ENCODE measurements at places on chromosomes 12 and 14. TPM values are rescaled to one million over a fixed set of nuclear protein-coding genes. Genes with fewer than 3 reads are reported as not detected.

The SOAT2 gene
- total RNA-seq: not detected

The FAM181A gene
- total RNA-seq: 3.5 TPM

The IL26 gene
- not detected for total RNA-seq

The SERPINA1 gene
- 1,017 TPM for total RNA-seq

The TUNAR gene
- not detected for total RNA-seq

The KRT80 gene
- total RNA-seq: 8.6 TPM

The VRK1 gene
- total RNA-seq: 10.2 TPM

The RGS6 gene
- total RNA-seq: 2.6 TPM

The CLEC1B gene
- total RNA-seq: not detected

The CEBPE gene
- total RNA-seq: not detected

The CCDC175 gene
- not detected for total RNA-seq

The SERPINA10 gene
- total RNA-seq: not detected

The KLRD1 gene
- 13.3 TPM for total RNA-seq

The KRT75 gene
- not detected for total RNA-seq

The DCN gene
- 753 TPM for total RNA-seq

The LYZ gene
- 1,056 TPM for total RNA-seq

The TAS2R9 gene
- not detected for total RNA-seq

The LBHD2 gene
- not detected for total RNA-seq

The KSR2 gene
- total RNA-seq: 1.4 TPM

The PGF gene
- total RNA-seq: 4.7 TPM

The DAO gene
- total RNA-seq: 0.26 TPM

The SDR9C7 gene
- not detected for total RNA-seq

The CMA1 gene
- 1.4 TPM for total RNA-seq

The GLIPR1L1 gene
- not detected for total RNA-seq

The TAS2R8 gene
- total RNA-seq: not detected

The FOXG1 gene
- not detected for total RNA-seq

The MUCL1 gene
- not detected for total RNA-seq

The GPRC5D gene
- total RNA-seq: not detected

The CATSPERB gene
- 3.0 TPM for total RNA-seq

The CLEC9A gene
- 0.43 TPM for total RNA-seq

The SLC24A4 gene
- total RNA-seq: 1.6 TPM

The GYS2 gene
- total RNA-seq: not detected

Data from upper lobe of right lung (tissue), 1 donor.